Left renal pelvis (tissue), 4 donors: ENCODE measurements at places on chromosomes 1 and 21. TPM values are rescaled to one million over a fixed set of nuclear protein-coding genes. Genes with fewer than 3 reads are reported as not detected.

The ANGPTL7 gene
- 0.10 TPM for polyA plus RNA-seq

The RYR2 gene
- 0.29 TPM for polyA plus RNA-seq

The BARHL2 gene
- polyA plus RNA-seq: not detected

The SEMA6C gene
- 31.8 TPM for polyA plus RNA-seq

The QSOX1 gene
- 72.8 TPM for polyA plus RNA-seq

The PYHIN1 gene
- polyA plus RNA-seq: not detected

The VAV3 gene
- polyA plus RNA-seq: 112 TPM

The ADCY10 gene
- polyA plus RNA-seq: 0.24 TPM

The RIIAD1 gene
- not detected for polyA plus RNA-seq

The CLEC20A gene
- polyA plus RNA-seq: 0.37 TPM

The KIF26B gene
- 35.9 TPM for polyA plus RNA-seq

The RGS8 gene
- polyA plus RNA-seq: 0.07 TPM

The SGIP1 gene
- polyA plus RNA-seq: 14.8 TPM

DNA sequence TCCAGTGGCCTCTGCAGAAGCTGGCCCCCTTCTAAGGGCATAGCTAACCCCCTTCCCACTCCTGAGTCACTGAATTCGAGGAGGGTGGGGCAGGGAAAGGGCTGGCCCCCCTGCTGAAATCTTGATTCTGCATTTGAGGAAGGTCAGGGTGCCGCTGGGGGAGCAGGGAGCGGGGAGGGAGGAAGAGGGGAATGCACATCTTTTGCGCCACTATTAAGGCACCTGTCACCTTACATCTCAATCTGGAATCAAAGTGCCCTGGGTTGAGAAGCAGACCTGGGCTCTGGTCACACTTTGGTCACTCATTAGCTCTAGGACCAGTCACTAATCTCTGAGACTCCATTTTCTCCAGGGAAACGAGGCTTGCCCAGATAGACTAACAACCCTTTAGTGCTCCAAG, 62.0 kb downstream of the TOR1AIP2 start:
- no peak for DNase-seq

DNA sequence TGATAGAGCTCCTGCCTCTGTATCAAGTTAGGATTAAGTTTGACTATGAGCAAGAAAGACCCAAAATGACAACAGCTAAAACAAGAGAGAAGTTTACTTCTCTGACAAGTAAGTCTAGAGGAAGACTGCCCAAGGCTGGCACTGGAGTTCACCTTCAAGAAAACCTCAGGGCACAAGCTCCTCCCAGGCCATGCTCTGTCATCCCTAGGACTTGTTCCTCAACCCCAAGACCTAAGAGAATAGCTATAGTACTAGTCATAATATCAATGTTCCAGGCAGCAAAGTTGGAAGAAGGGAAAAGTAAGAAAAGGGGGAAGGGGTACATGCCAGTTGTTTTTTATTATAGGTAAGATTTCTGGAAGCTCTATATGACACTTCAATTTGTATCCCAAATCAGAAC, 26.4 kb upstream of the DARS2 start:
- no peak for DNase-seq

GRCh38 chr1:67573311-67573872, 111.6 kb upstream of the GADD45A start:
- no peak for DNase-seq

DNA sequence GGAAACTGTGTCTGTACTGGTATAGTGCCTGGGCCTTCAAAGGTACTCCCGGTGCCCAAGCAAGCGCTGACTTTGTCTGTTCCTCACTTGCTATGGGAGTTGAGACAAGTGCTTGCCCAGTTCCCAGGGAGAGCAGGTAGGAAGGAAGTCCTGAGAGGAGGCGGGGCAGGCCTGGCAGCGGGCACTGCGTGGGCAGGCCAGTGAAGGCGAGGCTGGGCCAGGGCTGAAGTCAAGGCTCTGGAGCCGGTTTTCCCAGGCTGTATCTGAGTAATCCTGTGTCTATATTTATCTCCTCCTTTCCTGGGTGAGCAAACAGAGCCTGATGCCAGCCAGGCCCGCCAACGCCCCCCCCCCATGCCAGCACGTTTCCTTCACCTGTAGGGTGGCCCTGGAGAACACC, 15.9 kb upstream of the EDN2 start:
- DNase-seq: no peak

GRCh38 chr1:151002611-151003010, 4.1 kb downstream of the MINDY1 start:
- DNase-seq: no peak

DNA sequence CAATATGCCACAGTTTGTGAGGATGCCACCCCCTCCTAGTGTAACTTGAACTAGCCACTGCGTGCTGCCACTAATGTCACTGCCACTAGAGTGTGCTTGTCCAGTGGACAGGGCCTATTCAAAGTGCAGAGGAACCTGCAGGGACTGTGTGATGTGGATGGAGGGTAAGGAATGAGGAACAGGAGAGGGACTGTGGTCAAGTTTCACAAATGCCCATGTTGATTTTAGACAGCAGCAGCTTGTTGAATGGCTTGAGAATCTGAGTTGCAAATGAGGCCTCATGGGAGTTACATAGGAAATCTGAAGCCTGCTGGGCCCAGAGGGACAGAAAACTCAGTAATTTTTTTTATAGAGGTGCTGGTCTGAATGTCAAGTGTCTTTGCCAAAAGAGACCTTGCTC, 112.3 kb downstream of the HHAT start:
- DNase-seq: no peak

- no peak for DNase-seq
Measured at GRCh38 chr21:19853709-19854575, 1144.3 kb upstream of the NCAM2 start.

GRCh38 chr1:229139331-229140118, 131.4 kb upstream of the RAB4A start:
- no peak for DNase-seq

DNA sequence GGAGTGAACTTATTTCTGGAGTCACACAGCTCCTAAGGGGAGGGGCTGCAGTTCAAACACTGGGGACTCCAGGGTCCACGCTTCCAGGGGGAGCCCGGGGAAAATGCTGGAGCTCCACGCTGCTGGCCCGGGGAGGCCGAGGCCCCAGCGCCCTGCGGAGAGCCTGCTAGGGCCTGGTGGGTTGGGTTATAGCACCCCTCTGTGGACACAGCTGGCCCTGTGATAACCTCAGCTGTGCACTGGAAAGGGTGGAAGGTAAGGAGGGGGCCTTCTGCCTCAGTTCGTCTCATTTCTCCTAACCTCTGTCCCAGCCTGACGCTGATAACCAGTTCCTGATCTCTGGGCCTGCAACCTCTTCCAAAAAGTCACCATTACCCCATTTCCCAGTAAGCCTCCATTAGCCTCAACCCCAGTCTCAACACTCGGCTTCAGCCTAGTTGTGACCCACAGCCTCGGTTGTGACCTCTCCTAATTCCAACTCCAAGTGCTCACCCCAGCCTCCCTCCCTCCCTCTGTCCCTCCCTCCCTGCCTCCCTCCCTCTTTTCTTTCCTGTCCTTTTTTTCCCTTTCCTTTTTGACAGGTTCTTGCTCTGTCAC, 7.1 kb downstream of the NBL1 start:
- no peak for DNase-seq

DNA sequence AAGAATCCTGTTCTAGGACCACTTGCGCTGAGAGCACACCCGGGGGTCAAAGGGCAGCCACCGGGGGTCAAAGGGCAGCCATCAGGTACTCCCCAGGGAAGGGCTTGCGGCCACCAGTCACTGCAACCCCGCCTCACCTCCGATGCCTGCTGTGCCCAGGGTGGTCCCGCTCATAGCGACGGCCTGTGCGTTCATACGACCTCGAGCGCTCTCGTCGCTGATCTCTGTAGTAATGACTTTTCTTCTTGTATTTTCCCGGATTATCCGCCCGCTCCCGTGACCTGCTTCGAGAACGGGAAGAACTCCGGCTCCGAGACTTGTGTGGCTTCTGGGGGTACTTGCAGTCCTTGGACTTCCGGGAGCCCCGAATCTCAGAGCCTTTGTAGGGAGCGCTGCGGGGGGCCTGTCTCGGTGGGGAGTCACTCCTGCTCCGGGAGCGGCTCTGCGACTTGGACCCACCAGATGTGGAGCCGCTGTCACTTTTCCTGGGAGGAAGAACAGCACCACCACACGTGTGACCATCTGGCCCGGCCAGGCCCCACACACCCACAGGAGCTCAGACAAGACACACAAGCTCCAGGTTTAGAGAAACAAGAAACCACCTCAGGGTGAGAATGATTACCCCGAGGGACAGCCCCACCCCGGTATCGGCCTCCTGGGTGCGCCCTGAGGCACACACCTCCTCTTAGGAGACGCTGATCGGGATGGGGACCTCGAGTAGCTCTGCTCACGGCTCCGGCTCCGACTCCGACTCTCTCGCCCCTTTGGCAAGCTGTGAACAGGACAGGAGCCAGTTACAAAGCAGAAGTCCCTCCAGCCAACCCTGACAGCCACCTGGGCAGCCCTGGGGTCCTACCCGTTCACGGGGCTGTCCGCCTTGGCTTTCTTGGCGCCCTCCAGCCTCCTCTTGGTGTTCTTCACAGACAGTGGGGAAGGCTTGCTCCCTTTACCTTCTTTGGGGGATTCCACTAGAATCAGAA, 11.7 kb downstream of the CCNL2 start:
- no peak for DNase-seq

DNA sequence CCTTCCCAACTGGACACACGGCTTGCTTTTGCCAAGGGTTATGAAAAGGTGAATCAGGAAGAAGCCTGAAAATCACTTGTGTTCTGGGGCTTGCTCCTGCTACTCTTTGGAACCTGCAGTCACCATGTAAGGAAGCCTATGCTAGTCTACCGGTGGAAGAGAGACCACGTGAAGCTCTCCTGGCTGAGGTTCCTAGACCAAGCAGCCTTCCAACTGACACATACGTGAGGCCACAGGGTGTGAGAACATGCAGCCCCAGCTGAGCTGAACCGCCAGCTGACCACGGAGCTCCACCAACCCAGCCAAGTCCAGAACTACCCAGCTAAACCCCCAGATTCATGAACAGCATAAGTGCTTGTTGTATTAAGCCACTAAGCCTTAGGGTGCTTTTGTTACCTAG, 72.8 kb upstream of the KRTAP19-8 start:
- DNase-seq: no peak

- no peak for DNase-seq
Measured at GRCh38 chr1:233294913-233295236, 650 bp downstream of the PCNX2 start.

- DNase-seq: no peak
Measured at GRCh38 chr21:45087022-45087823, 12.8 kb downstream of the ADARB1 start.

- no peak for DNase-seq
Measured at GRCh38 chr1:58183286-58183685, 363.2 kb downstream of the OMA1 start.

DNA sequence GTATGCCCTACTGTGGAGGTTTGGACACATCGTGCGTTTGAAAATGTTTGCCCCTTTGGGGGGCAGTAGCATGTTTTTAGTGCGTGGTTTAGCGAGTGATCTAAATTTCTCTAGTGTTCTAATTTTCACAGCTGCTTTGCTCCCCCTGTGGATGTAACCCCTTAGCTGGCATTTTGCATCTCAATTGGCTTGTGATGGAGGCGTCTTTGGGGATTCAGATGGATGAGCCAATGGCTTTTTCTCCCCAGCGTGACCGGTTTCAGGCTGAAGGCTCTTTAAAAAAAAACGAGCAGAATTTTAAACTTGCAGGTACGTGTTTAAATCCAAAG, 836 bp downstream of the CDC7 start:
- no peak for DNase-seq

- DNase-seq: no peak
Measured at GRCh38 chr1:29767769-29768425, 531.6 kb downstream of the PTPRU start.

GRCh38 chr1:165823552-165824268, 3.7 kb upstream of the UCK2 start:
- DNase-seq: no peak

GRCh38 chr1:201468844-201469644, at the start of gene PHLDA3:
Gene PHLDA3 (minus strand): TSS chr1:201469188. CDS start chr1:201468786, 402 bp downstream.
- DNase-seq: no peak

- DNase-seq: no peak
Measured at GRCh38 chr1:238985312-238985711, 401.1 kb upstream of the CHRM3 start.

- DNase-seq: no peak
Measured at GRCh38 chr1:92087542-92087941, 7.4 kb downstream of the BTBD8 start.

DNA sequence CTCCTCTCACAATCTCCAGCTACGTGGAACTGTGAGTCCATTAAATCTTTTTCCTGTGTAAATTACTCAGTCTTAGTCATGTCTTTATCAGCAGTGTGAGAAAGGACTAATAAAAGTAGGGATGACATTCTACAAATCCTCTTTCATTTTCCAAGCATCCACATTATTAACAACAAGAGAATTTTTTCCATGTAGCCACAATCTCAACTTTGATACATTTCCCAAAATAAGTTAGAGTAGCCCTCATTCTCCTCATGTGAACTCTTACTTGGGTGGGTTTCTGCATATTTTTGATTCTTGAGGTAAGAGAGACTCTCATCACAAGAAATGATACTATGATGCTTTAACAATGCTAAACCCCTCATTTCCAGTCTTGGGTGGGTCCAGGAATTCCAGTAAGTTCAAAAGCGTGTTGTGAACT, 52.8 kb downstream of the TNFSF18 start:
- no peak for DNase-seq

DNA sequence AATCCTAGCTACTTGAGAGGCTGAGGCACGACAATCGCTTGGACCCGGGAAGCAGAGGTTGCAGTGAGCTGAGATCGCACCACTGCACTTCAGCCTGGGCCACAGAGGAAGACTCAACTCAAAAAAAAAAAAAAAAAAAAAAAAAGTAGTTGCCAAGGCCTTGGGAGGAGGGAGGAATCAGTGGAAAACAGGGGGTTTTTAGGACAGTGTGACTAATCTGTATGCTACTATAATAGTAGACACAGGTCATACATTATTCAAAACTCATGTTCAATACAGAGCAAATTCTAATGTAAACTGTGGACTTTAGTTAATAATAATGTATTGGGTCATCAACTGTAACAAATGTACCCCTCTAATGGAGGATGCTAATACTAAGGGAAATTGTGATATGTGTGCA, 51.7 kb upstream of the CTPS1 start:
- DNase-seq: no peak

DNA sequence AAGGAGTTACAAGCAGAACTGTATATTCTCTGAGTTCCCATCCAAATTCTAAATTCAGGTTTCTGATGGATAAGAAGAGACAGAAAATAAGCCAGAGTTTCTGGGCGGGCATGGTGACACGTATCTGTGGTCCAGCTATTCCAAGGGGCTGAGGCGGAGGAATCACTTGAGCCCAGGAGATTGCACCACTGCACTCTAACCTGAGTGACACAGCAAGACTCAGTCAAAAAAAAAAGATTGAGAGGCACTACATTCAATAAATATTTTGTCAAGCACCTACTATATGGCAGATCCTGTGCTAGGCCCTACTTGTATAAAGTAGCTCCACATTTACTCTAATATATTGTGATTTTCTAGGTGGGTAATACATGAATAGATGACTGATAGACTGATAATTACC, 6.4 kb upstream of the FRRS1 start:
- DNase-seq: no peak

DNA sequence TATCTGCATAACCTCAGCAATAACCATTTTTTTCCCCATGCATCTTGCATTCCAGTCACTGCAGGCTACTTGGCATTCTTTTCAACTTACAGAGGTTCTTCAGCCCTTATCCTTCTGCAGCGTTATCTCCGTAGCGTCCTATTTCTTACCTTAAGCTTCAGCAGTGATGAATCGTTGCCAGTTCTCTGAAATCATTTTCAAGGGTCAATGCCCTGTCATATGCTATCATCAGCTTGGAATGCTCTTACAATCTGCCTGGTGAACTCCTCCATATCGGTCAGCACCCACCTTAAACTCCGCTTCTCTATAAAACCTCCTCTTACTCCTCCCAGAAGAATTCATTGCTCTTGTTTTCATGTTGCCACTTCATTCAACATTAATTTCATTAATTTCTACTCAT, 105.1 kb upstream of the DPH5 start:
- no peak for DNase-seq
